ENCODE measurements at places on chromosomes 4 and X.

DNA sequence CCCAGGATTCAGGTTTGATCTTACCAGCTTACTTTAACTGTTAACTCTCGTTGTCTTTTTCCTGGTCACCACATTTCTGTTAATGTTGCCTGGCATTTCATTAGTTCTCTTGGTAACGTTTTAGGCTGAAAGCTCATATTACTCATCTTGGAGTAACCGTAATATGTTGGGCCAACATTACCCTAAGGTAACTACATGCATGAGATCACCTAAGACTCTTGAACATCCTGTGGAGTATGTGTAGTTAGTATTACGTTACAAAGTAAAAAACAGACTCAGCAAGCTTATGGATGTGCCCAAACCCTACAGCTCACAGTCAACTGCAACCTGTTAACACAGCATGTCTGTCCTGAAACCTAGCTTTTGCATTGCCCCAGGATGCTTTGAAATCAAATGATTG, 203.3 kb upstream of the HS3ST1 start:
- DNase-seq, result no peak

GRCh38 chr4:22045051-22045630, 96.6 kb upstream of the KCNIP4 start:
- no peak for DNase-seq

DNA sequence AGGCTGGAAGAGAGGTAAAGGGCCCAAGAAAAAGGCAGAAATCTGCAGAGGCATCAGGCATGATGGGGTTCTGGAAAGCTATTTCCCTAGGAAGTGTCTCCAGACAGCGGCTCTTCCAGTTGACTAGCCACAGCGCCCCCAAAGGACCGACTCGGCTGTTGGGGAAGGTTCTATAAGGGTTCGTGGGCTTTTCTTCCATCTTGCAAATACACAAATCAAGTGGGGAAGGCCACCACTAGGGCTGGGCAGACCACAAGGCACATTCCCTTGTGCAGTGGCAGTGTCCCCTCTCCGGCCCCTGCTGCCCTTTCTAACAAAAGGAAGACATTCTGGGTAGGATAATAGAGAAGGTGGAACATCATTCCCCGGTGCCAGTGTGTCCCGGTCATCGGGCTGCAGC, 18.2 kb downstream of the BCOR start:
- no peak for DNase-seq

- DNase-seq, result no peak
These were observed 714.4 kb downstream of the GLUD2 start for GRCh38 chrX:121761845-121762244.

- no peak for DNase-seq
These were observed 21.7 kb downstream of the TMEM184C start for GRCh38 chr4:147638942-147639341.

GRCh38 chr4:99586322-99586721, 11.7 kb downstream of the MTTP start:
- no peak for DNase-seq

DNA sequence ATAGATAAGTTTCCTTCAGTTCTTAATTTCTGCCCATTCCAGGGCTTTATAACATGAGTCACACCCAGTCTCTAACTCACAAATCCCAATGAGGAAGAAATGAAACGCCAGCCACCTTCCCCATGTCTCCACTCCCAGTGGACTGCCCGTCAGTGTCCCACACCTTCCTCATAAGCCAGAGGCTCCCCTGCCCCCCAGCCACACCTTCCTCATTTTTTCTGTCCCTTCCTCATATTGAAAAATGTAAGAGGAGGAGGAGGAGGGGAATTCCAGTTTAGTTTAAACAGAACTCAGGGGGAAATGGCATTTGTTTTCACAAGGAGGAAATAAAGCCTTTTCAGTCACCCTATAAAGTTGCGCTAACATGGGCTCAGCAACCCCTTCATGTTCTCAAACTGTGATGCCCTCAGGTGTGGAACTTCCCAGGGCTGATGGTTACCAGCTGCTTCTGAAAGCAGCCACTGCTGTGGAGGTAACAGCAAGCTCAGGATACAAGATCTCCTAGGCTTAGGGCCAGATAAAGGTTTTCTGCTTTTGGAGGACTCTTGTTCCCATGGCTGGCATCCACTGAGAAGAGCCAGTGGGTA, 97.8 kb downstream of the PARM1 start:
- no peak for DNase-seq

DNA sequence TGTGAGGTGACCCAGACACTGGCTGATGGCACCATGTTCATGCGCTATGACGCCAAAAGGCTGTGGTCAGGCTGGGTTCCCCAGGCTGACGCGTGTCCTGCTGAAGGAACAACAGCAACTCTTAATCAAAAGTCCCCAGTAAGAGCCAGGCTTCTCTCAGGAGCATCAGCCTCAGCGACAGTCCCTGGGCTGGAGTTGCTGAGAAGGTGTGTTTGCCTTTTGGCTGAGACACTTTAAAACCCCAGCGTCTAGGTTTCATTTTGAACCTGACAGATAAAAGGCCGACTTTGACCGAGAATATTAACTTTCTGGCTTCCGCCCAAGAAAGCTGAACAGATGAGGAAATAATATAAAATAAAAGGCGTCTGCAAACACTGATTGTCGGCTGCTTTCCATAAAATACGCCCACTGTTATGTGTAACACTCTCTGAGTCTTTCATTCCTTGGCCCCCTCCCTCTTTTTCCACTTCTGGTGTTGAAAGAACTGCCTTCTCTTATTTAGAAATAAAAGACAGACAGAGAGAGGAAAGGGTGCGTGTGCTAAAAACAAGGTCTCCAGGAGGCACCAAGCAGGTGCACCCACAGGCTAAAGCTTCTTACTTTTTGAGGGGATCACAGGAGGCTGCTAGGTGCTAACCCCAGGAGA, 373.6 kb downstream of the MID1IP1 start:
- peak; percentile 47 for DNase-seq

DNA sequence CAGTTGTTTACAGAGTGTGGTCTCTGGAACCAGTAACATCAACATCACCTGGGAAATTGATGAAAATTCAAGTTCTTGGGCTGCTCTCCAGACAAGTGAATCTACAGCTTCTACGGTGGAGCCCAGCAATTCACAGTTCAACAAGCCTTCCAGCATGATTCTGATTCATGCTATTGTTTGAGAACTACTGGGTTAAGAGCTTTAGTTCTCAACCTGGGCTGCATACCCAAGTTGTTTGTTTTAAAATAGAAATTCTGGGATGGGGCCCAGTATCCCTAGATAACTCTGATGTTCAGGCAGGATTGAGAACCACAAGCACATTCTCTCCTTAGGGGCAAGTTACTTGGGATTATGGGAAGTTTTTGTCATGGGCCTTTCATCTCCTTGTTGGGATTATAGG, 37.9 kb upstream of the PGK1 start:
- DNase-seq, result no peak

GRCh38 chr4:86449746-86450588, 90.1 kb upstream of the MAPK10 start:
- DNase-seq, result no peak

DNA sequence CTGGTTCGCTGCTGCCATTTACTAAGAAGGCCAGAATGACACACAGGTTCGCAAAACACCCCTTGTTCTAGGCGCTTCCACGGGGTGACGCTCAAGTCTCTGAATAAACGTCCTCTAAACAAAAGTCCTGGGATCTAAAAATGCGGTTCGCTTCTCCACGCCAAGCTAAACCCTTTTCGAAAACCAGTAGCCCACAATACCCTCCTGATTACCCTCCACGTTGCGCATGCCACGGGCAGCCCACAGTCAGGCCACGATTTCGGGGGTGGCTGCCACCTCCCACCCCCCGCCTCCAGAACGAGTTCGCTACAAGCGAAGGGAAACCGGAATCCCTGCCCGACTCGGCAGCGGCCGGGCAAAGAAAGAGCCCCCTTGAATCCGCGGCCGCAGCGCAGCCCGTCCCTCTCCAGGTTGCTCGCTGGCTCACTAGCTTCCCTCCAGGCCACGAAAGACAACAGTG, 423 bp downstream of the RPL39 start:
- DNase-seq, result peak; percentile 38

DNA sequence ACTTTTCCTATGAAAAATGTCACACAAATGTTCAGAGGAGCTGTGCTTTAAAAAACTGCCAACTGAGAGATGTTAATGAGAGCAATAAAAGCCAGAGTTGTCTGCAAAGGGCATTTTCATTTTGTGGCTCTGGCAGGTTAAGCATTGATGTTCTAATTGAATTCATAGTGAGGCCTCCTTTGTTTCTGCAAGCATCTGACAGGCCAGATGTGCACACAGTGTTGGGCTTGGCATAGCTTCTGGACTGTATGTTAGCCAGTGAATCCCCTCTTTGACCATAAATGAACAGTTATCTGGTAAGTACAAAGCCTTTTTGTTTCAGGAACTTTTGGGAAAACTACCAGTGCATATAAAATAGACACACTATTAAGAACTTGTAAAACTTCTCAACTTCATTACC, 81.9 kb downstream of the JADE3 start:
- no peak for DNase-seq

DNA sequence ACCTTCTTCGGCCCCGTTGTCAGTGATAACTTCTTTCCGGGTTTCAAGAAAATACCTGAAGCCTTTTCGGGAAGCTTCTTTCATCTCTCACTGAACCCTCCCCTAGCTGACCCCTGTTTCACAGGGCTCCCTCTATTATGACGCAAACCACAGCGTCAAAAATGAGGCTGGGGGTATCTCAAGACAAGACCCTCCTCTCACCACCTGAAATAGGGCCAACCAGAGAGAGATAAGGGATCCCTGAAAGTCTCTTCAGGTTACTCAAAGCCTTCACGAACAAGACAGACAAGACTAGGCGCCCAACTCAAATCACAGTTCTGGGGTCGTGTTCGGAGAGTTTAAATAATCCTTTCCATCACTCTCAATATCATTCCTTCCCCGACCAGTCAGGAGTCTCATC, 1.2 kb downstream of the PHF8 start:
- DNase-seq, result no peak

DNA sequence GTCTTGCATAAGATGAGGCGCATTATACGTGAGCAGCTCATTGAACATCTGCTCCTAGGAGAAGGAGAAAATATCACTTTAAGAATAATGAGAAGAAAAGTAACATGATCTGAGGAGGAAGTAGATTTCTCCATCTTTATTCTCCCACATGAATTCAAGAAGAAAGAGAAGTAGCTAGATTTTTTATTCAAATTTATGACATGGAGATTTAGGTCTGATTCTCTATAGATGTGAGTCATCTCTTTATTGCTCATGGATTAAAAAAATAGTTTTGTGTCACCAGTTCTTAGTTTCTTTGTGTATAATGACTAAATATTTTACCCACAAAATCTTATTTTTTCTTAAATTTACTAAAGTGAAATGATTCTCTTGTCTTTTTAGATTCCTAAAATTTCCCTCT, 40.4 kb downstream of the HPGDS start:
- DNase-seq, result no peak

DNA sequence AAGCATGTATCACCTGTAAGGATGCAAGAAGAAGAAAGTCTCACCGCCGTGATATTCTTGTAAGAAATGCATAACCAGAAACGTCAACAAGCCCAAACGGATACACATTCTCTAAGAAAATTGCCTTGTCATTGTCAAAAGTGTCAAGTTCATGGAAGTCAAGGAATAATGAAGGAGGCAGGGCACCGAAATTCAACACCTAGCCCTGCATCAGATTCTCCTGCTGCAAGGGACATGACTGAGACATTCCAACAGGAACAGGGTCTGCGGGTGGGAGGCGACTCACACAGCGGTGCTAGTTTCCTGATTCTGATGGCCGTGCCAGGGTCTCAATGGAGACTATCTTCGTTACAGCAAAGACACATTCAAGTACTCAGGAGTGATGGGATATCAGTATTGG, 26.7 kb downstream of the IRF2 start:
- no peak for DNase-seq

Data from umbilical cord (tissue), 2 donors.